ENCODE measurements at places on chromosomes 12 and 14. TPM values are rescaled to one million over a fixed set of nuclear protein-coding genes. Genes with fewer than 3 reads are reported as not detected.

DNA sequence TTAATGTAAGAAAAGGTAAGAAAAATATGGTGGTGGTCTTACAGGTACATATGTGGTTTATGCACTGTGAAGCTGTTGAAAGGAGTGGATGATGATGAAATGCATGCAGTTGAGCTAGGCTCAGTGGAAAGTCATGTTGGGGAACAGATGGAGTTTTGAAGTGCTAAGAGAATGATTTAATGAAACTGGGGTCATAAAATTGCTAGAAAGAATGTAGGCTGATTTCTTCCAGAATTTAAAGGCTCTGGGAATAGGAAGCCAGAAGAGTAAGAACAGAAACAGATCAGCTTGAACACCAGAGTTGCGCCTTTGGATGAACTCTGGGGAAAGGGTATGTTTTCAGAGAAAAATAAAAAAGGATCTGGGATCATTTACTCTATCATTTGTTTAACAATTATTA is 146.5 kb downstream of the MON2 start:
- H3K27me3 ChIP-seq: no peaks in the 10 kb centered on the region
- no peak for DNase-seq
- no peak overlapping the region for H3K27ac ChIP-seq
- H3K4me1 ChIP-seq: peaks cover 5% of the 10 kb centered on the region
- no peak overlapping the region for H3K4me3 ChIP-seq

DNA sequence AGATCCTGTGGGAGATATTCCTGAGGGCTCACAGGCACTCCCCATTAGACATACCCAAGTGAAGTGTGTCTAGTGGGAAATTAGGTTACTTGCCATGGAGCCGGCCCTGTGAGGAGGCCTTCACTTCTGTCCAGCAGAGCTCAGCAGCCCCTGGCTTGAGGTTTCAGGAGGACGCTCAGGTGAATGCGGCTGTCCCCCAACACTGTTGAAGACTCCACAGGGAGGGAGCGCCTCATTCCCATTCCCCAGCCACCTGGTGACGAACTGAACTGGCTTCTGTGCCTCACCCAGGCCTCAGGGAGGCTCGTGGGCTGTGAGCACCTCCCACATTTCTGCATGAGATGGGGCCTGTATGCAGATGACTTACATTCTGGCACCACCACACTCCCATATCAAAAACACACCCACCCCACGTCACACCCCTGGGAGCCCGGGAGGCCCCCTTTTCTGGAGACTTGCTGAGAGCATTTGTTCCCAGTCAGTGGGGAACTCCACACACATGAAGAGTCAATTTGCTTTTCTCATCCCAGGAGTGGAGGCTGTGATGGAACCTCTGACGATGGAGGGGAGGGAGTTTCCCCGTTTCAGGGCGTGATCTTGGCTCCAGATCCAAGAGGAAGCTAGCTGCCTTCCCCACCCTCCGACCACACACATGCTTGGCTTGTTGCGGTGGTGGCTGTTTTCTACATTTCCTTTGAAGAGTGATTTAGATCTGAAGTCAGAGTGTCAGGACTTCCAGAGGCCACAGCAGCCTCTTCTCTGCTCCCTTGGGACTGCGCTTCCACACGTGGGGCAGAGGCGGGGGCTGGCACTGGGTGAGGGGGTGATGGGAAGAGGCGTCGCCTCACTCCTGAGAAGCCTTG is 120.7 kb downstream of the ADGRD1 start:
- no peak overlapping the region for H3K27ac ChIP-seq
- 0 out of 2 replicates have a peak, but pooled peaks cover under 1% of the 10 kb centered on the region for H3K4me1 ChIP-seq
- no peak overlapping the region for H3K4me3 ChIP-seq
- no peak for DNase-seq
- peaks cover 2% of the 10 kb centered on the region for H3K27me3 ChIP-seq

DNA sequence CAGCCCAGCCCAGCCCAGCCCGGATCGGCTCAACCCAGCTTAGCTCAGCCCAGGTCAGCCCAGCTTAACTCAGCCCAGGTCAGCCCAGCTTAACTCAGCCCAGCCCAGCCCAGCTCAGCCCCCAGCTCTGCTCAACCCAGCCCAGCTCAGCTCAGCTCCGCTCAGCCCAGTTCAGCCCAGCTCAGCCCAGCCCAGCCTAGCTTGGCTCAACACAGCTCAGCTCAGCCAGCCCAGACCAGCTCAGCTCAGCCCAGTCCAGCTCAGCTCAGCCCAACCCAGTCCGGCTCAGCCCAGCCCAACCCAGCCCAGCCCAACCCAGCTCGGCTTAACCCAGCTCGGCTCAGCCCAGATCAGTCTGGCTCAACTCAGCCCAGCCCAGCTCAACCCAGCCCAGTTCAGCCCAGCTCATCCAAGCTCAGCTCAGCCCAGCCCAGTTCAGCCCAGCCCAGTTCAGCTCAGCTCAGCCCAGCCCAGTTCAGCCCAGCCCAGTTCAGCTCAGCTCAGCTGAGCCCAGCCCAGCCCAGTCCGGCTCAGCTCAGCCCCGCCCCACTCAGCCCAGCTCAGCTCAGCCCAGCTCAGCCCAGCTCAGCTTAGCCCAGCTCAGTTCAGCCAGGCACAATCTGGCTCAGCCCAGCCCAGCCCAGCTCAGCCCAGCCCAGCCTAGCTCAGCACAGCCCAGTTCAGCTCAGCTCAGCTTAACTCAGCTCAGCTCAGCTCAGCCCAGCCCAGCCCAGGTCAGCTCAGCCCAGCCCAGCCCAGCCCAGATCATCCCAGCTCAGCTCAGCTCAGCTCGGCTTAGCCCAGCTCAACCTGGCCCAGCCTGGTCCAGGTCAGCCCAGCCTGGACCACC is 331.7 kb downstream of the TMEM121 start:
- no peaks in the 10 kb centered on the region for H3K4me1 ChIP-seq
- peaks cover 13% of the 10 kb centered on the region for H3K27me3 ChIP-seq
- peaks cover 56% of the 10 kb centered on the region for H3K36me3 ChIP-seq
- no peak for DNase-seq
- no peak overlapping the region for H3K27ac ChIP-seq

- H3K27ac ChIP-seq: no peak overlapping the region
- no peak for DNase-seq
- H3K4me3 ChIP-seq: no peak overlapping the region
- peaks cover 16% of the 10 kb centered on the region for H3K27me3 ChIP-seq
- H3K36me3 ChIP-seq: no peaks in the 10 kb centered on the region
- H3K4me1 ChIP-seq: no peaks in the 10 kb centered on the region
Observed at GRCh38 chr14:101774006-101774795, 12.7 kb downstream of the PPP2R5C start.

- no peak overlapping the region for H3K27ac ChIP-seq
- H3K4me1 ChIP-seq: peaks cover 20% of the 10 kb centered on the region
- no peak for DNase-seq
- H3K4me3 ChIP-seq: no peak overlapping the region
- peaks cover 4% of the 10 kb centered on the region for H3K36me3 ChIP-seq
Observed at GRCh38 chr14:103127861-103128598, 4.8 kb downstream of the TNFAIP2 start.

The MMP14 gene
- 83.9 TPM for total RNA-seq

DNA sequence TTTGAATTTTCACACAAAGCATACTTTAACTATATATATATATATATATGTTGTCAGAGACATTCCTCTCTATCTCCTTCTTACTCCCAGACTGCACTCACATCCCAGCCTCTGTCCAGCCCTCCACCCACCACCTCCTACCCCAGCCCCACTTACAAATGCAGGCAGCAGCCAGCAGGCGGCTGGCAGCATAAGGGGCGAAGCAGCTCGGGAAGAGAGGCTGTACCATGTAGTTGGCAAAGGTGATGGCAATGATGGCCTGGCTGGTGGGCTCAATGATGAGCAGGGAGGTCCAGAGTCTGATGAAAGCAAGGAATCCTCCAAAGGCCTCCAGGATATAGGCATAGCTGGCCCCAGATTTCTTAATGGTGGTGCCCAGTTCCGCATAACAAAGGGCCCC is 2.5 kb downstream of the SLC7A7 start:
- no peaks in the 10 kb centered on the region for H3K36me3 ChIP-seq
- H3K27me3 ChIP-seq: no peaks in the 10 kb centered on the region
- H3K27ac ChIP-seq: no peak overlapping the region
- no peak overlapping the region for H3K4me3 ChIP-seq
- peak; percentile 43 for DNase-seq

The DHRS2 gene
- total RNA-seq: 1.8 TPM

DNA sequence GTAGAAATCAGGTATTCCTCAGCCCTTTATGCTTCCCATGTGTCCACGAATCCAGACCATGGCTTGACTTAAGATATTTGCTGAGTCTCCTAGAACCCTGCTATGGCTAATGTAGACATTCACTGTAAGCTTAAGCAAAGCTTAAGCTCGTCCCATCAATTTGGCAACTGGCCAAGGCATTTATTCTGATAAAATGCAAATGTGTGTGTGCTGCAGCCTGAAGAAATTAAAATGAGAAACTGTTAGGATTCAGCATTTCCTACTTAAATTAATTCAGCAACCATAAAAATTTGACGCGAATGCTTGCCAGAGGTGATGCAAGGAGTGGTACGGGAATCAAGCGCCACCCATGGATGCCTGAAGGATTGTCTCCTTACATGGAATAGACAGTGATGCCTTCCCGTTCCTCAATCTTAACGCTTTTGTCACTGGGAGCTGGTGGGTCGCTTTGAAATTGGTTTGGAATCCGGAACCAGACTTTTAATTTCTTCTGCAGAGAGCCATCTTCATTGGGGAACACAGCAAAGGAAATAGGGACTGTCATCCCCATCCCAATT is 13.2 kb downstream of the HEBP1 start:
- H3K27me3 ChIP-seq: no peaks in the 10 kb centered on the region
- peaks cover 40% of the 10 kb centered on the region for H3K4me1 ChIP-seq
- no peak for DNase-seq
- no peak overlapping the region for H3K27ac ChIP-seq
- peaks cover 39% of the 10 kb centered on the region for H3K36me3 ChIP-seq

- H3K27ac ChIP-seq: no peak overlapping the region
- no peak overlapping the region for H3K4me3 ChIP-seq
- no peaks in the 10 kb centered on the region for H3K27me3 ChIP-seq
- no peaks in the 10 kb centered on the region for H3K4me1 ChIP-seq
- H3K36me3 ChIP-seq: no peaks in the 10 kb centered on the region
- no peak for DNase-seq
Observed at GRCh38 chr12:68287106-68287505, 33.7 kb upstream of the IL22 start.

GRCh38 chr12:2796187-2796666 is 1.5 kb downstream of the FKBP4 start:
- DNase-seq: no peak
- H3K4me1 ChIP-seq: peaks cover 36% of the 10 kb centered on the region
- H3K36me3 ChIP-seq: peaks cover 52% of the 10 kb centered on the region
- peak overlapping the region; percentile 84 for H3K4me3 ChIP-seq
- H3K27ac ChIP-seq: peak overlapping the region; percentile 63
- H3K27me3 ChIP-seq: no peaks in the 10 kb centered on the region

The E2F7 gene
- total RNA-seq: 19.8 TPM

DNA sequence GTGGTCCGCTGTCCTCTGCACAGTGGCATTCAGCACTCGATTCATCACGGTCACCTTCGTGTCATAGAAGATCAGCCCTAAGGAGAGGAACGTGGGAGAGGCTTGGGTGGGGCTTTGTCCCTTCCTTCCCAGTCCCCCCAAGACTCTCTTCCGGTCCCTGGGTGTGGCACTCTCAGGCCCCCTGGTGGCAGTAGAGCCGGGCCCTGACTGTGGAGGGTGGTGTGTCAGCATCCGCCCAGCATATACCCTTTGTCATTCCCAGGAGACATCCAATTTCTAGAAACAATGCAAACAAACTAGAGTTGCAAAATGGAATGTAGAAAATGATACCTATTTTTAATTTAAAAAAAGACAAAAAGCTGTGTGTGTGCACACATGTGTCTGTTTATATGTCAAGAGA is 45.0 kb downstream of the TRAFD1 start:
- peaks cover 8% of the 10 kb centered on the region for H3K36me3 ChIP-seq
- no peaks in the 10 kb centered on the region for H3K27me3 ChIP-seq
- H3K4me3 ChIP-seq: no peak overlapping the region
- DNase-seq: peak; percentile 42
- 0 out of 2 replicates have a peak, but pooled peaks cover 3% of the 10 kb centered on the region for H3K4me1 ChIP-seq
- H3K27ac ChIP-seq: 0 out of 2 replicates have a peak overlapping the region, but pooled peaks have one; percentile 49

- DNase-seq: no peak
- peaks cover 3% of the 10 kb centered on the region for H3K27me3 ChIP-seq
- peaks cover 8% of the 10 kb centered on the region for H3K4me1 ChIP-seq
- no peak overlapping the region for H3K4me3 ChIP-seq
- H3K36me3 ChIP-seq: peaks cover 33% of the 10 kb centered on the region
Observed at GRCh38 chr14:64772397-64772950, 68.2 kb downstream of the PLEKHG3 start.

- no peak overlapping the region for H3K4me3 ChIP-seq
- H3K36me3 ChIP-seq: no peaks in the 10 kb centered on the region
- peaks cover 11% of the 10 kb centered on the region for H3K4me1 ChIP-seq
Observed at GRCh38 chr14:53714495-53715192, 242.0 kb downstream of the BMP4 start.

GRCh38 chr12:40382217-40382616 is 157.4 kb downstream of the LRRK2 start:
- H3K4me1 ChIP-seq: peaks cover 13% of the 10 kb centered on the region
- H3K27me3 ChIP-seq: no peaks in the 10 kb centered on the region
- no peak for DNase-seq
- H3K4me3 ChIP-seq: no peak overlapping the region
- H3K36me3 ChIP-seq: no peaks in the 10 kb centered on the region
- no peak overlapping the region for H3K27ac ChIP-seq

DNA sequence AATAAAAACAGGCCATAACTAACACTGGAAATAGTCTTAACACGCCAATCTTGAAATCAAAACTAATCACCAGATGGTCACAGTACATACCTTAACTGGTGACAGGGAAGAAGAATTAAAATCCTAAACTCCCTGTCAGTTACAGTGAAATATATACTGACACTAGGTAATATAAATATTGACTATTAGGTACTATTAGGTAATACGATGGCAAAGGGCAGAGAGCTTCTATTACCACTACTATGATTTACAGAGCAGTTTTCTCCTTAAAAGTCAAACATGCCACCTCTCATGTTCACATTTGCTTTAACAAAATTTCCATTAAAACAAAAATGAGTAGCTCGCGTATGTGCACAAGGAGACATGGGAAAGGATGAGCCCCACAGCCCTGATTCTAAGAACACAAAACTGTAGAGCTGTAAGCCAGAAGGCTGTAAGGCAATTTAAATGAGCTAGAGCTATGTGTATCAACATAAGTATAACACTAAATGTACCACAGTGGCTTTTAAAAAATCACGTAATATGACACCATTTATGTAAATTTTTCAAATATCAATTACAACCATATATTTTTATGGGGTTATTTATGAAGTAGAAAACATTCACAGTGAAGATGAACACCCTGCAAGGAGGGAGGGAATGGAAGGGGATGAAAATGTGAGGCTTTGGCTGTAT is 19.1 kb downstream of the SETD3 start:
- no peak for DNase-seq
- H3K27ac ChIP-seq: no peak overlapping the region
- H3K36me3 ChIP-seq: peaks cover 18% of the 10 kb centered on the region
- H3K27me3 ChIP-seq: no peaks in the 10 kb centered on the region
- peaks cover 27% of the 10 kb centered on the region for H3K4me1 ChIP-seq
- H3K4me3 ChIP-seq: no peak overlapping the region

GRCh38 chr14:59634617-59635016 is 58.0 kb upstream of the CCDC175 start:
- H3K27me3 ChIP-seq: peaks cover 20% of the 10 kb centered on the region
- H3K27ac ChIP-seq: no peak overlapping the region
- H3K4me3 ChIP-seq: no peak overlapping the region
- no peak for DNase-seq

The MGST1 gene
- total RNA-seq: 285 TPM

The CCNB1IP1 gene
- total RNA-seq: 149 TPM
